ENCODE measurements at places on chromosomes 3 and 15.

GRCh38 chr3:46626039-46626438 lies 13.7 kb downstream of the FAM240A start:
- no peak for DNase-seq

DNA sequence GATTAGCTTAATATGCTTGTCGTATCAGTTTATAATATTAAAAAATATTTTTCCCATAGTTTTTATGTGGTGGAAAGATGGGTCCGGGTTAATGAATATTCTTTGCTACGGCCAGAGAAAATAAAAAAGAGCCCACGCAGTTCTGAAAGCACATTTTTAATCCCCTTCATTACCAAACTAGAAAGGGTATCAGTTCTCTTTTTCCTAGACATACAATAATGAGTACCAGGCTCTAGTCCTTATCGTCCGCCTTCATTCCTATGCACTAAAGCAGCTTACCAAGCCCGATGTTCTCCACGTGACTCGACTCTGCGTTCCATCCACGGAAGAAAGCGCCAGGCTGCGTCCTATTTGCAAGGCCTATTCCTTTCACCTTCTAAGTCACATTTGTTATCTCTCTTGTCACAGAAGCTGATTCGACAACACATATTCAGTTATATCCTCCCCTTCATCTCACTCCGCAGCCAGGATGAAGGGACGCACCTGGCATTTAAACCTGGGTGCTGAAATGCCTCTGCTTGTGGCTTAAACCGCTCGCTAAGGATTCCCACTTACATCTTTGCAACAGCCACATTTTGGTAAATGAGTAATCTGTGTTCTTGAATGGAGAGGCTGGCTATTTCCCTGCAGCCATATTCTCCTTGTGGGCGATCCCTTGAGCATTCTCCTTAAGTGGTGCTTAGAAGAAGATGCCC lies 257.0 kb downstream of the CD47 start:
- DNase-seq, result no peak

GRCh38 chr3:141784096-141784495 lies 20.9 kb downstream of the GRK7 start:
- no peak for DNase-seq

DNA sequence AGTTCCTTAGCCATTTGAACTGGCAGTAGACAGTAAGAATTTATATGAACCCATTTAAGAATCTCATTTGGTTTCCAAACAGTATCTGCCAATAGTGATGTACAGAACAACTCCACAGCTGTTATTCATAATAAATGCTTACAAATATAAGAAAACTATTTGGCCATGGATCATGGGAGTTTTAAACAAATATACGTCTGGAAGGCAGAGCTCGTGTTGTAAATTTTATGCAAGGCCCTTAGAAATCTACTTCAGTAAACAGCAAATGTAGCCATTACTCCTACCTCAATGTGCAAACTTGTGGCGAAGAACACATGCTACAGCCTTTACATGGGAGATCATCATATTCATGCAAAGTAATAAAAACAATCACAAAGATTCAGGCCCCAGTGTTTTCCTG lies 65.3 kb upstream of the NANOGP8 start:
- DNase-seq, result no peak

GRCh38 chr15:92770641-92771040 lies 115.1 kb upstream of the FAM174B start:
- DNase-seq, result no peak

DNA sequence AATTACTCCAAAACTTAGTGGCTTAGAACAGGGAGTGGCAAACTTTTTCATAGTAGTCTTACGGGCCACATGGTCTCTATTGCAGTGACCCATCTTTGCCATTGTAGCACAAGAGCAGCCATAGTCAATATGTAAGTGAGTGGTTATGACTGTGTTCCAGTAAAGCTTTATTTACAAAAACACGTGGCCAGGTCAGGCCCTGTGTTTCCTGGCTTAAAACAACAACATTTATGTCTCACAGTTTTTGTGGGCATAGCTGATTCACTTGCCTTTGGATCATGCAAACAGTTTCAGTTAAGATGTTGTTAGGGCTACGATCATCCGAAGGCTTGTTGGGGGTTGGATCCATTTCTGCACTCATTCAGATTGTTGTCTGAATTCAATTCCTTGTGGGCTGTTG lies 103.8 kb downstream of the CHCHD6 start:
- DNase-seq, result no peak

DNA sequence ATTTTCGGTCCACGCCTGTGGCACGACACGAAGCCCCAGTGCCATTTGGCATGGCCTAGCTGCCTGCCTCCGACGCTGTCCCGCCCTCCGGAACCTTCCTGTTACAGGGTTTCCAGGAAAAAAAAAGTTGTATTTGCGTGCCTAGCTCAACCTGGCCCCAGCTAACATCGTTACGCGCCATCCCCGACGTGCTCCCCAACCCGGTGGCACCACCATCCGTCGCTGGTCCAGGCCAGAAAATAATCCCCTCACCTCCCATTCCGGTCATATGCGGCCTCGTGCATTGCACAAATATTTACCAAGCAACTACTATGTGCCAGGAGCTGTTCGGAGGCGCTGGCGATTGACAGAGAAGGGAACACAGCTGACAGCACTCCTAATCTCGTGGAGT lies 1.4 kb upstream of the CYP1A1 start:
- no peak for DNase-seq

DNA sequence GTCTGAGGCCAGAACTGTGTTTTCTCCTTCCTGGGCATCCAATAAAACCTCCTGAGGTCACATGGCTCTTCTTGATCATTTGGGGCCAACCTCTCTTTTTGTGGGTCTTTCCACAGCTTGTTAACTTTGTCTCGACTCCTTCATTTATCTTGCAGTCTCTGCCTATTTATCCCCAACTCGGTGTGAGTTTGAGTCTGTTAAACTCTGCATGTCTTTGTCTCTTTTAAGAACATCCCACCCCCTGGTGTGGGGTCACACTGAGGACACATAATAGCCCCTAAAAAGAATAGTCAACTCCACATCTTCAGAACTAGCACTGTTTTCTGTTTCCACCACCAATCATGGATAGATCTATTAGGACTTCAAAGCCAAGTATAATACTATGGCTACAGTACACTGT lies 187.2 kb downstream of the TLE3 start:
- DNase-seq, result no peak

- no peak for DNase-seq
Measured at GRCh38 chr15:45904019-45904418, 269.2 kb downstream of the SQOR start.

GRCh38 chr3:121736112-121736511 lies 13.4 kb downstream of the GOLGB1 start:
- DNase-seq, result no peak

Data from nephron progenitor cell (in vitro differentiated cells).